Neural progenitor cell (in vitro differentiated cells): ENCODE measurements at places on chromosomes 13 and 19.

DNA sequence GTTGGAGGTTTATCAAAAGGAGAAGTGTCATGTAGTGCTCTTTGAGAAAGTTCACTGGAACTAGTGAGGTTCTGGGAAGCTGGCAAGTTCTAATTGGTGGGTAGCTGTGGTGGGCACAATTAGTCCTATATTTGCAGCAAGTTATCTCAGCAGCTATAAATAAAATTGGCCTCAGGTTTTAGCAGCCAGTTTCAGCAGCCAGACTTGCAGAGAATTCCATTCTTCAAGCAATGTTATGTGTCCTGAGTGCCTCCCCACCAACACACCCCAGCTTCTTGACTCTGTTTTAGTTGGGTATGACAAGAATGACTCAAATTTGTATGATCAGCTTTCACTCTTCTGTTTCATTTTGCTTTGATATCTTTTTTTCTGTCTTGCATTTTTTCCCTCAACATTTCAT, 4.7 kb downstream of the IFT88 start:
- no peak for DNase-seq

- no peak for DNase-seq
Observed at GRCh38 chr19:677201-677600, 1.0 kb downstream of the FSTL3 start.

DNA sequence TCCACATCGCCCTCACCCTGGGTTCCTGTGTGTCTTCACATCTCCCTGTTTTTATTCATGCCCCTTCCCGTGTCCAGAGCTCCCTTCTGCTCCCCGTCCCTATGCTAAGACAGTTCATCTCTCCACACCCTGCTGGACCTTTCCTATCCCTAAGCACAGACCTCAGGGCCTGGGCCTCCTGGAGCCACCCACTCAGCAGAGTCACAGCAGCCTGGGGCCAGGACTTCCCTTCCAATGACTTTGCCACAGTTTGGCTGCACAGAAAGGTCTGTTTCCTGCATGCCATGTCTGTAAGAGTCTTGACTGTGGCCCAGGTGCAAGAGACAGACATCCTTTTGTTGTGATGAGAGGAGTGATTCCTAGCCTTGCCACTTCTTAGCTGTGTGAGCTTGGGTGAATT, 470.7 kb downstream of the TSHZ3 start:
- DNase-seq: no peak

- DNase-seq: no peak
Observed at GRCh38 chr13:79432992-79433391, 26.9 kb upstream of the RBM26 start.

DNA sequence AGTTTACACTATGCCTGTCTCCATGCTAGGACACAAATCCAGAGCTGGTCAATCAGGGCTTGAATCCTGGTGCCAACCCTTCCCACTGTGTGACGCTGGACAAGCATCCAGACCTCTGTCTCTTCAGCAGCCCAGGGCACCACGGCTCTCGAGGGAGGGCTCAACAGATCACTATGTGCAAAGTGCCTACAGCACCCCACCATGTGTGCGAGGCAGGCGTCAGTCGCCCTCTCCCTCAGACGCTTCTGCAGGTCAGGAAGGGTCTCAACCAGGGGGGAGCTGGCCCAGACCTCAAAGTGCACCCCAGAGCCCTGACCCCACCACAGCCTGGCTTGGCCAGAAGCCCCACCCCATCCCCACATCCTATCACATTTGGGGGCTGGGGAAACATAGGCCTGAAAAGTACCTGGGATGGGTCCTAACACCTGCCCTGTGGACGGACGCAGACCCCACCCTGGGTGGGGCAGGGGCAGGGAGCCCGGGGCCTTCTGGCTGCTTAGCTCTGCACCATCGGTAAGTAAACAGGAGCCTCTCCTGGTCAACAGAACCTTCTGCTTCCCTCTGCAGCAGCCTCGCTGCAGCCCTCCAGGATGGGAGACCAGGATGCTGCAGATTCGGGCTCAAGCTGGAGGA, 2.9 kb upstream of the C2CD4C start:
- no peak for DNase-seq

GRCh38 chr13:20633802-20634201, 66.8 kb downstream of the IFT88 start:
- no peak for DNase-seq

GRCh38 chr13:112220296-112220875, 153.4 kb downstream of the SOX1 start:
- DNase-seq: no peak

GRCh38 chr13:33817513-33817900, 442 bp upstream of the RFC3 start:
- no peak for DNase-seq

DNA sequence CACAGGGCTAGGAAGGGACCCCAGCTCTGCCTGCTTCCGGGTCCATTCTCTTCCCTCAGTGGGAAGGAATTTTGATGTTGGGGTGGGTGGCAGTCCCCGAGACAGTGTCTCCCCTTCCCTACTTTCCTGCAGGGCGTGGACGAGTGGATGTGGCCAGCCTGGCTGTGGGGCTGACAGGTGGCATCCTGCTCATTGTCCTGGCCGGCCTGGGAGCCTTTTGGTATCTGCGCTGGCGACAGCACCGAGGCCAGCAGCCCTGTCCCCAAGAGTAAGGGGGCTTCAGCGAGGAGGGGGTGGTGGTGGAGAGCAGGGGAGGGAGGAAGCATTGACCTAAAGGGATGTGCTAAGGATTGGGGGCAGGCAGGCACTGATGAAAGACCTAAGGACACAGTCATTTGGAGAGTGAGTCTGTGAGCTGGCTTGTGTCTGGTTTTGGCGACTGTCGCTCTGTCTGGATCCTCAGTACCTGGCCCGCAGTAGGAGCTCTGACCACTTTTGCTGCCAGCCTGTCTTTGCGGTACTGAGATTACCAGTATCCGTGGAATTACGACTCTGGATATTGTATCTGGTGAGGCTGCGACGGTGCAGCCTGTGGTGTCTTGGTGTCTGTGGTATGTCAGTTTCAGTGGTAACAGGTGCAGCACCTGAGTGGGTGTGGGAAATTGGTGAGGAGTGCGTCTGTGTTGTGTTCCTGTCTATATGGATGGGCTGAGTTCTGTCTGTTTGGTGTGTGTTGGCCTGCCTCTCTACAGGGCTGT, 2.4 kb upstream of the PRR12 start:
- no peak for DNase-seq

GRCh38 chr13:21077076-21077787, 15.8 kb upstream of the LATS2 start:
- DNase-seq: no peak

DNA sequence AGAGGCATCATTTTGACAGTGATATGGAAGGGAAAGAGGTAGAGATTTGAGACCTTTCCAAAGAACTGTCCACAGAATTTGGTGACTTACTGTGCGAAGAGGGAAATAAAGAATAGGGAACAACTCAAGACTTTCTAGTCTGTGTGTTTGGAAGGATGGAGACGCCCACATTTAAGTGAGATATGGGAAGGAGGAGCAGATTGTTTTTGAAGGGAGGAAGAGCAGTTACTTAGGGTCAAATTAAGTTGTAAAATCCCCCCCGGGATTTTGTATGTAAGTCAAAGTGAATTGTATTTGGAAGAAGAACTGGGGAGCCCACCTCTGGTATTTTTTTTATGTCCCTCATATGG, 1.2 kb downstream of the USPL1 start:
- no peak for DNase-seq

- no peak for DNase-seq
Observed at GRCh38 chr13:77056382-77056781, 29.4 kb upstream of the FBXL3 start.

- no peak for DNase-seq
Observed at GRCh38 chr13:45162194-45162593, 38.7 kb downstream of the KCTD4 start.

DNA sequence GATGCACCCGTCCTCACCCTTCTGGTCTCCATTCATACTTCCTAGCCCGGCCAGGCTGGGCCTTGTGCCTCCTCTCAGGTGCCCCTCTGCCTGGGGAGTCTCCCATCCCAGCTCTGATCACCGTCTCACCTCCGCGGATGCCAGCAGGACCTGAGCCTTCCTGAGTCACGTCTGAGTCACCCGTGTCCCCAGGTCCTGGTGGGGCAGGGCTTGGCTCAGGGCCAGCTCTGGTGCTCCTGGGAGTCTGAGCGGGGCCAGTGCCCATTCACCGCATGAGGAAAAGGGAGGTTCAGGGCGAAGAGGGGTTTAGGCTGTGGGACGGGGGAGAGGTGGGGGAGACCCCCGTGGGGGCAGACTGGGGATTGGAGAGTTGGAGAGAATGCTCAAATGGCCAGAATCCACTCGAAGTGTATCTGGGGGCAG, 593 bp downstream of the ATP8B3 start:
- no peak for DNase-seq

DNA sequence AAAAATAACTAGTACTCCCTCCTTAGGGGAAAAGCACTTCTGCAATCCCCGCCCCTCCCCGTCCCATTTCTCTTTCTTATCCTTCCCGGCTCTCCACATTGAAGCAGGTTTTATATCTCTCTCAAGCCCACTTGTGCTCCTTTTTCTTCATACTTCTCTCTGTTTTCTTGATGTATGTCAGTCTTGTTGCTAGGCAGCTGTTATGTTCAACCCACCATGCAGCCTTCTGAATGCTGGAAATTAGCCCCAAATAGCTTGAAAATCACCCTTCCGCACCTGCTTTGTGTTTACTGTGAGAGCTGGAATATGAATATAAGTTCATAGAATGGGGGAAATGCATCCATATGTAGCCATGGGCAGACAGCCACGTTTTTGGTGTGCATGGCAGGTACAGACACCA, 461.4 kb downstream of the MYO16 start:
- no peak for DNase-seq

DNA sequence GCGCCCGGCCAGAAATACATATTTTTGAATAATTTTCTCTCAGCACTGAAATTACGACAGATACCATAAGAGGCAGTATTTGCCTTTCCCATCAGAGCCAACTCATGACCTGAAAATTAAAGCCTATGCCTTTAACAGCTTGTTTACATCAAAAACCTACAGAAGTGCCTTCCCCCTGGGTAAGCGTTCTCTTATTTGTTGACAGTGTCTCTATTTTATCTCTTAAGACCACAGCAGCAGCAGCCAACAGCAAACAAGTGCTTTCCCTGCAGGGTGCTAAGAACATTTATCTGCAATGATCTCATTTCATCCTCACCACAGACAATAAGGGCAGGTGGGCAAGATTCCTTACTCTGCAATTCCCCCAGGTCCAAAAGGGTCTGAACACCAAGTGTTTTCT, 6.0 kb downstream of the AKAP8L start:
- no peak for DNase-seq

DNA sequence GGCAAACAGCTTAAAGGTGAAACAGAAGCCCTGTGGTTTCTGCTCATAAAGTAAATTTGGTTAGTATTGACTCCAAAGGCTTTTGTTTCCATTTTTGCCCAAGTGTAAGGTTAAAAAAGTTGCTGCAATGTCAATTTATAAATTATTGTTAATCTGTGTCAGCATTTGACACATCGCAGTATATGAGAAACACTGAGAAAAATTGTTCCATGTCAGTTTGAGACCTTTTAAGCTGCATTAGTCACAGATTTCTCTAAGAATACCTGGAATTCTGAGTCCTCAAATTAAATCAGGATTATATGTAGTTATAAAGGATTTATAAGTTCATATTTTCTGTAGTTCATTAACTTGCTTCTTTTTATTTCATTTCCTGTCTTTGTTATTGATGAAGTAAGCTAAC, 78.8 kb downstream of the FGF14 start:
- no peak for DNase-seq

- no peak for DNase-seq
Observed at GRCh38 chr13:96762876-96763275, 231.4 kb downstream of the OXGR1 start.
